EH (cell line): ENCODE measurements at places on chromosomes 7 and 10.

DNA sequence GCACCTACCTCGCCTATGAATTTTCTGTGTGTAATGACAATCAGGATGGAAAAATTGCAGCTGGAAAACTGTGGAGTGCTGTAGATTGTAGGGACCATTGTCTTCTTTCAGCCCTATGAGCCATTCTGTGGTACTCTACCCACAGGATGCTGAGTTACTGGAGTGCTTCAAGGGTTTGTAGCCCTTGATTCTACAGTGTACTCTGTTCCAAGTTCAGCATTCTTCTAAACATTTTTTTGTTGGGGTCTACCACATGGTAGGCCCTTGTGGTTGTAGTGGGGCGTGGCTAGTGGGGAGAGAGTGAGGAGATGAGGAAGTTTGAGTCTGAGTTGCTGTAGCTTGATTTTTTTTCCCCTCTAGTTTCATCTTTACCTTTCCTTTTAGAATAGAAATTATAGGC lies 33.5 kb downstream of the REEP3 start:
- DNase-seq: peak; percentile 95

DNA sequence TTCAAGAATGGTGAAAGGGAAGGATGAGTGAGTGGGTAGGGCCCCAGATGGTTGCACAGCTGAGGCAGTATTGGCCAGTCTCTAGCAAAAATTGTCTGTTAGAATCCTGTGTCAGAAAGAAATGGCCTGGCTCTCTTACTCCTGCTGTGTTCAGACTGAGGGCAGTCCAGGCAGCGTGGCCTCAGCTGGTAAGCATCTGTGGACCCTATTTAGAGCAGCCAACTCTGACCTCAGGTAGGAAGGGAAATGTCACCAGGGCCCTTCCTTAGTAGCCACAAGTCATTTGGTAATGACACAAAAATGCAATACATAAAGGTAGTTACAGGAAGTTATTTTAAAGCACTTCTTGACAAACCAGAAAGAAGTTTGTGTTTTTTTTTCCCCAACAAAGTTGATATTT lies 1194.7 kb downstream of the CNTNAP2 start:
- DNase-seq: no peak

- no peak for DNase-seq
Measured at GRCh38 chr10:97169063-97169462, 16.7 kb downstream of the SLIT1 start.

- peak; percentile 80 for DNase-seq
Measured at GRCh38 chr10:32205670-32206069, 141.3 kb downstream of the EPC1 start.

DNA sequence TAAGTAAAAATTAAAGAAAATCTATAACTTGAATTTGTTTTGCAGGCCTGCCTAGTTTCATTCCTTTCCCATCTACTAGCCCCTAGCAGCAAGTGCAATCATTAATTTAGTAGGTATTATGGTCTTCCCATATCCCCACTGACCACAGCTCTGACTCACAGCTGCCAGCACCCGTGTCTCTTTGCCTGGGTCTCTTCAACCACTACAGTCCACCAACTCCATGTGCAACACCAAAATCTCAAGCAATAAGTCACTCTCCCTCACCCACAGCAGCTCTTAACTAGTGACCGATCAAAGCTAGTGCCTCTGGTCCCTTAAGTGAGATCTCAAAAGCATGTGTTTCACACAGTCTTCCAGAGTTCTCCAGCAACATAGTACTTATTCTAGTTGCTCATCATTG lies 26.0 kb upstream of the THSD7A start:
- no peak for DNase-seq

- no peak for DNase-seq
Measured at GRCh38 chr10:132816718-132817117, 30.8 kb upstream of the NKX6-2 start.

GRCh38 chr7:15602236-15602635 lies 40.4 kb upstream of the AGMO start:
- no peak for DNase-seq

- peak; percentile 39 for DNase-seq
Measured at GRCh38 chr10:17227367-17228090, 512 bp upstream of the VIM start.

DNA sequence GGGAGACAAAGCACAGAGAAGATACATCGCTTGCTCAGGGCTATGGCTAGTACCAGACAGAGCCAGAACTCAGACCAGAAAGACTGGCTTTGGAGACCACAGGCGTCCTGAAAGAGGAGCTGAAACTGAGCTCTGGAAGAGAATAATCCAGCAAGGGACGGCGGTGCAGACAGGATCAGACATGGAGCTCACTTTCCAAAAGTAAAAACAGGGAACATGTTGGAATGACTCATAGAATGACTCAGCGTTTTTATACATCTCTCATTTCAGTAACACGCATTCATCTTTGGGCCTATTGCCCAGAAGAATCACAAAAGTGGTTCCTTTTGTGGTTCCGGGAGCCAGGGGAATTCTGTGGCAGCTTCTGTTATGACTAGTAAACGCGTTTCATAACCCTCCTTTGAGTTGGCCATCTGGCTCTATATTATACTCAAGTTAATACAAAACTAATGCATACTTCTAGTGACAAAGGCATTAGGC lies 37.2 kb downstream of the PLEKHS1 start:
- peak; percentile 96 for DNase-seq

- peak; percentile 51 for DNase-seq
Measured at GRCh38 chr10:70433581-70434280, 7.8 kb downstream of the NODAL start.

GRCh38 chr10:107540981-107541380 lies 376.5 kb upstream of the SORCS1 start:
- DNase-seq: no peak

DNA sequence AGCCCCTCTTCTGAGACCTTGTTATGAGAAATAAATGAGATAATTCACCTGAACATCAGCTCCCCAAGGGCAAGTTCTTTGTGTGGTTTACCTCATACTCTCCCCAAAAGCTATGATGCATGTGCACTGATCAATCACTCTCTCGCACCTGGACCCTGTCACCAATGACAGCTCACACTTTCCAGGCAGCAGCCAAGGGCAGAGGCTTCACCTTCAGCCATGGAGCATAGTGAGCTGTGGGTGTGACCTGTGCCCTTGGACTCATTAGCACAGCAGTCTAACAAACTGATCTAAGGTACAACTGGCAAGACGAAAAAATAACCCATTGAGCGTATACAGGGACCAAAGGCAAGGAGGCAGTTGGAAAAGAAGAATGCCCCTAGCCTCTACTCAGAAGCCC lies 17.0 kb downstream of the PDE1C start:
- DNase-seq: no peak

GRCh38 chr7:55396233-55396785 lies 31.2 kb downstream of the LANCL2 start:
- DNase-seq: no peak

DNA sequence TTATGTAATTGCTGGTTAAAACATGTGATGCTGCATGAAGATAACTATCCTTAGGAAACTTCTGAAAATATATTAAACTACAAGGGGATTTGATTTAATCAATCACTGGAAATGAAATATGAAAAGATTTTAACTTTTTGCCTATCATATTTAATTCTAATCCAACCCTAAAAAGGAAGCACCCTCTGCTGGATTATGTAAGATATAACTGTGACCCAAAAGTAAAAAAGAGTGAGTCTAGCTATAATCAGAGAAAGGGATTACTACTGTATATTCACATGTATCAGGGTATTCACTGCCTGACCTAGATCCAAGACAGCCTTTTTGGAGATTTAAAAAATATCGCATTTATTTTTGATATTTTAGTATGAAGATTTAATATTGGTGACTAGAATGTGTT lies 295.5 kb downstream of the MDFIC start:
- no peak for DNase-seq

- DNase-seq: peak; percentile 97
Measured at GRCh38 chr7:131244259-131244852, 83.3 kb upstream of the MKLN1 start.

- no peak for DNase-seq
Measured at GRCh38 chr10:43225787-43226153, 41.1 kb downstream of the RASGEF1A start.

DNA sequence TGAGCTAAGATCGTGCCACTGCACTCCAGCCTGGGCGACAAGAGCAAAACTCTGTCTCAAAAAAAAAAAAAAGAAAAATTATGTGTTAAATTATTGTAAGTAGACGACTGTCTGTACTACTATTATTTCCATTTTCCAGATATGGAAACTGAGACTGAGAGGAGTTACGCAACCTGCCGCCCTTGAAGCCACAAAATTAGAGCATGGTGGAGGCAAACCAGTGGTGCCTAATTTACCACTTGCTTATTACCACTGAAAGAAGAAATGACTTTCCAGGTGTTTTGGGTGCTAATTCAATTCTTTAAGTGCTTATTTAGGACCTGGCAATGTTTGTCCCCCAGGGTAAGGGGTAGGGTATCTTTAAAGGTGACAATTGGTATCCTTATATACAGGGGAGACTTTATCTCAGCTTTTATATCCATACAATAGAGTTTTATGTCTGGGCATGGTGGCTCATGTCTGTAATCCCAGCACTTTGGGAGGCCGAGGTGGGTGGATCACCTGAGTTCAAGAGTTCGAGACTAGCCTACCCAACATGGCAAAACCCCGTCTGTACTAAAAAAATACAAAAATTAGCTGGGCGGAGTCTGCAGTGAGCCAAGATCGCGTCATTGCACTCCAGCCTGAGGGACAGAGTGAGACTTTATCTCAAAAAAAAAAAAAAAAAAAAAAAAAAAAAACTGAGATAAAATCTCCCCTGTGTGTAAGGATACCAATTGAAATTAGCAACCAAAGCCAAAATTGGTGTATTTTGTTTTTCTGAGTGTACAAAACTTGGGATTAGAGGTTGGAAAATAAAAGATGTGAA lies 16.6 kb upstream of the CAMK1D start:
- peak; percentile 15 for DNase-seq

DNA sequence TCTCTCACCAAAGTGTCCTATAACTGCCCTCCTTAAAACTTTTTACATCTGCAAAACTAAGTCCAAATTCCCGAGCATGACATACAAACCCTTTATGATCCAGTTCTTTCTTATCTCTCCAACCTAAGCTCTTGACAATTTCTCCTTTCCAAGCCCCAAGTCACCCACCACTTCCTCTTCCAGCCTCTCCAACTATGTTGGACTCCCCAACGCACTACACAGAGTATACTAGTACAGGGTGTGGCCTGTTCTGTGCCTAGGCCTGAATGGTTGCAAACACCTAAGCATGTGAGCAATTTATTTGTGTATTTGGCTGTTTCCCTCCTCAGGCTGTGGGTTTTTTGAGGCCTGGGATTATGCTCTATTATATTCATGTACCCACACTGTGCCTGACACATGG lies 101.2 kb upstream of the APBB1IP start:
- no peak for DNase-seq

DNA sequence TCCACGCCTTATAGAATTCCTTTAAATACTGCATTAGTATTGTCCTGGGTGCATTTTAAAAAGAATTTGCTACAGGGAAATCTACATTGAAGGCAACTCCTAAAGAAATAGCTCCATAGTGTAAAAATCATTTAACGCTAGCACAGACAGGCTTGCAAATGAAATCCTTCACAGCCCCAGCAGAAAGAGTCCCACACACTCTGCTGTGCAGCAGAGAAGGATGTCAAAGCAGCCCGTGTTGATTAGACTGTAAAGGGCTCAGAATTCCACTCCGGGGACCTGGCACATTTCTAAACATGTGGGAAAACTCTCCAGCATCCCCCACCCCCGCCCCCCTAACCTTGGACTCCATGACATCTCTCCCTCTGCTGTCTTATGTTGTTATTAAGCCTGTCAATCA lies 176.8 kb downstream of the CALN1 start:
- no peak for DNase-seq

DNA sequence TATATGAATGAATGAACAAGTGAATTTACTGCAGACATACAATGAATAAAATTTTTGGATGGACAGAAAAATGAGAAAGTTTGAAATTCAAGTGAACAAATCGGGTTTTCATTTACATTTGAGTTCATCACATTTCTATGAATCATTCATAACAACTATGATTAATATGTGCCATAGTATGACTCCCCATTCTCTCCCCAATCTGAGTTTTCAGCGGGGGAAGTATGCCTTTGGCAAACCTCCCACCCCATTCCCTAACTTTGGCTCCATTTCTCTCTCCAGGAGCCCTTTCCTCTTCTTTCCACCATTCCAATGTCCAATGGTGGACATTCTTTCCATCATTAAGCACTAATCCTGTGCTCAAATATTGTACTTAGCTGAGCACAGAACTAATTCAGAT lies 96.8 kb upstream of the LSM8 start:
- no peak for DNase-seq

GRCh38 chr10:103192089-103192450 lies 1.0 kb downstream of the NT5C2 start:
- peak; percentile 28 for DNase-seq

- peak; percentile 90 for DNase-seq
Measured at GRCh38 chr7:94632338-94633013, 23.5 kb downstream of the SGCE start.

GRCh38 chr10:5364890-5365338 lies at the start of gene UCN3:
Gene UCN3 (plus strand): TSS chr10:5364966. CDS start chr10:5373721, 8,755 bp downstream.
- DNase-seq: no peak

DNA sequence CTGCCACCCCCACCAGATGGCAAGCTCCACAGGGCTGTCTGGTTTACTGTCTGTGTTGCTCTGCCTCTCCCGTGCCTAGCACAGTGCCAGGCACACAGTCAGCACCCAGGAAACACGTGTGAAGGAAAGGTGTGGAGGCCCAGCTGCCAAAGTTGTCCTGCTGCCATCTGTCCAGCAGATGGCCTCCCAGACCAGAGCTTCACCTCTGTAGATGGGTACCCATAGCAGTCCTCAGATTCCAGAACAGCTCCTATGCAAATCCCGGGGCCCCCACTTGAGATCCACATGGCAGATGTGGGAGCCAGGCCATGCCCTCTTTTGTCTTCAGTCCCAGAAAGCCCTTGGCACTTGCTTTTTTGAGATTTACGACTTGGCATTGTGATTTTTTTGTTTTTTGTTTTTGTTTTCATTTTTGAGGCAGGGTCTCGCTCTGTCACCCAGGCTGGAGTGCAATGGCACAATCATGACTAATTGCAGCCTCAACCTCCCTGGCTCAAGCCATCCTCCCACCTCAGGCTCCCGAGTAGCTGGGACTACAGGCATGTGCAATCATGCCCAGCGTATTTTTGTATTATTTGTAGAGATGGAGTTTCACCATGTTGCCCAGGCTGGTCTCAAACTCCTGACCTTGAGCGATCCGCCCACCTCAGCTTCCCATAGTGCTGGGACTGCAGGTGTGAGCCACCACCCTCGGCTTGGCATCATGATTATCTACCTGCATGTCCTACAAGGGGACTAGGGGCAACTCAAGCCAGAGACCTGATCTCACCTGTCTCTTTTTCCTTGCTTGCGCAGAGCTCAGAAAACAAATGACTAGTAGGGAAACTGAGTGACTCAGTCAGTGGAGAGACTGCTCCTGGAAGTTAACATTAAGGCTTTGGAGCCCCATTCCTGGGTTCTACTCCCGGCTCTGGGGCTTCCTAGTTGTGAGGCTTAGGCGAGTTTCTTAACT lies 16.9 kb upstream of the PALD1 start:
- peak; percentile 59 for DNase-seq
